Motor neuron (in vitro differentiated cells): ENCODE measurements at places on chromosomes 11 and 22. TPM values are rescaled to one million over a fixed set of nuclear protein-coding genes. Genes with fewer than 3 reads are reported as not detected.

DNA sequence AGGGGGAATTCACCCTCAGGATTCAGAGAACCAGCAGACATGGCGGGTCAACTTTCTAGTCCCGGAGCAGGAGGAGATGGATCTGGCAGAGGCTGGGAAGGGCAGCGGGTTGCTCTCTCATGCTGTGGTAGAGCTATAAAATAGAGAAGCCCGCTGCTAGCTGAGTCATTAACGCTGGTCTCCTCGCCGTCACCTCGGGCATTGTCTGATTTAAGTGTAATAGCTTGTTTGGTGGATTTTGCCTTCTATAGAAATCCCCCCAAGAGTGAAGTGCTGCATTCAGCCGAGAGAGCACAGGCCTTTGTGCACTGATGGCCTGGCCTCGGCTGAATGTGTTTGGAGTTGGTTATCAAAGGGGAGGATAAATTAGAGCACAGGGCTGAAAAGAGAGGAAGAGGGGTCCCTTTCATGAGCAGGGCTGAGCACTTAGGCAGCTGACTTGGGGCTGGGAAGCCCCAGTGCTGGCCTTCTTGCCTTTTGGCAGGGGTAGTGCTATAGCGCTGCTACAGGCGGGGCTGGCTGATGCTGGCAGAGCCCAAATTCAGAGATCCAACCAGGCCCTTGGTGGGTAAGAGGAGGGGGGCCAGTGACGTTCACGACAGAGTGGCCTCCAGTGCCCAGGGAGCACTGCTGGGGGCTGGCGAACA, 161.1 kb upstream of the CADM1 start:
- peak; percentile 84 for ATAC-seq

DNA sequence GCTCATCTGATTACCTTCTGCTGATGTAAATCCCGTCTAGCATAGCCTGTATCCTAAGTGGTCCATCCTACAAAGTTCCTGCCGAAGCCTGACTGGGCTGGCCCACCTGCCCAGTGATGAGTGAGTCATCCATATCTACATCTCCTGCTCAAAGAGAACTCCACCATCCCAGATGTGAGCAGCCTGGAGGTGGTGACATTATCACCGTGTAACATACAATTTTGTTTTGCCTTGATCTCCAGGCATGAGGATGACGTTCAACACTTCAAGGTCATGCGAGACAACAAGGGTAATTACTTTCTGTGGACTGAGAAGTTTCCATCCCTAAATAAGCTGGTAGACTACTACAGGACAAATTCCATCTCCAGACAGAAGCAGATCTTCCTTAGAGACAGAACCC, 5.6 kb downstream of the TMA7B start:
- no peak for ATAC-seq

- no peak for ATAC-seq
Measured at GRCh38 chr22:40433416-40434090, 63.2 kb downstream of the SGSM3 start.

- ATAC-seq, result no peak
Measured at GRCh38 chr22:24030186-24030702, 19.1 kb downstream of the CABIN1 start.

GP1BB gene
- total RNA-seq, result 2.8 and 3.9 TPM in 2 replicates

GRCh38 chr11:101348786-101349185, 219.2 kb upstream of the PGR start:
- no peak for ATAC-seq

DNA sequence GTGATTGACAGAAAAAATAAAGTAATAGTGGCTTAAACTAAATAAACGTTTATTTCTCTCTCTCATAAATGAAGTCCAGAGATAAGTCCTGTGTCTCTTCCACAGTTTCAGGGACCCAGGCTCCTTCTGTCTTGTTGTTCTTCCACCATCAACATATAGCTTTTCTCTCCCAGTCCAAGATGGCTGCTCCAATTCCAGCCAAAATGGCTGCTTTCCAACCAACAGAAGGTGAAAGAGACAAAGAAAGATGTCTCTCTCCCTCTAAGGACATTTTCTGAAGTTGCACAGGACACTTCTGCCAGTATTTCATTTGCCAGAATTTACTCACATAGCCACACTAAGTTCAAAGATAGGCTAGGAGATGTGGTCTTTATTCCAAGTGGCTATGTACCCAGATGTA, 9.4 kb upstream of the PLEKHB1 start:
- ATAC-seq, result no peak

DNA sequence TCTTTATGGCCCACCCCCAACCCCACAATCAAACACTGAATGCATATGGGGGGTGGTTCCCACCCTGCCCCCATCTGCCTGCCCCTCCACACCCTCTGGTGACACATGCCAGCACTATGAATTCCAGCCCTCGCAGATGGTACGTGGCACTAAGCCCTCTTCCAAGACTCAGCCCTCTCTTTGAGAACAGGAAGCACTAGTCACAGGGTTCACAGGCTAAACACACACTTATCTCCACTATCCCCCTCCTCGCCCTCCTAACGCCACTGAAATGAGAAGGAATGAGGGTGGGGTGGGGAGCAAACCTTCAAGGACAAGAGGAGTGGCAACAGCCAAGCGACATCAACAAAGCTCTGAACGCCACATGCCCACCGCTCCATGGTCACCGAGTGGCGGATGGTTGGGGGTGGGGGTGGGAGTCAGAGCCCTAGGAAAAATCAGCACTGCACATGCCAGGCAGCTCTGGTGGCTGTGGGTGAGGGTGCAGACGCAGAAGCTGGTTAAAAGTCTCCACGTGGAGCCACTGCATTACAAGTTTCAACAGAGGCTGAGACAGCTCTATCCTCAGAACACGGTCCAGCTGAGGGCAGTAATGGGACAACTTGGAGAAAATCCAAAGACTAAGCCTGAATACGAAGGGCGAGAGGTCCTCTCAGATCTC, 33.6 kb downstream of the TMEM184B start:
- no peak for ATAC-seq

DNA sequence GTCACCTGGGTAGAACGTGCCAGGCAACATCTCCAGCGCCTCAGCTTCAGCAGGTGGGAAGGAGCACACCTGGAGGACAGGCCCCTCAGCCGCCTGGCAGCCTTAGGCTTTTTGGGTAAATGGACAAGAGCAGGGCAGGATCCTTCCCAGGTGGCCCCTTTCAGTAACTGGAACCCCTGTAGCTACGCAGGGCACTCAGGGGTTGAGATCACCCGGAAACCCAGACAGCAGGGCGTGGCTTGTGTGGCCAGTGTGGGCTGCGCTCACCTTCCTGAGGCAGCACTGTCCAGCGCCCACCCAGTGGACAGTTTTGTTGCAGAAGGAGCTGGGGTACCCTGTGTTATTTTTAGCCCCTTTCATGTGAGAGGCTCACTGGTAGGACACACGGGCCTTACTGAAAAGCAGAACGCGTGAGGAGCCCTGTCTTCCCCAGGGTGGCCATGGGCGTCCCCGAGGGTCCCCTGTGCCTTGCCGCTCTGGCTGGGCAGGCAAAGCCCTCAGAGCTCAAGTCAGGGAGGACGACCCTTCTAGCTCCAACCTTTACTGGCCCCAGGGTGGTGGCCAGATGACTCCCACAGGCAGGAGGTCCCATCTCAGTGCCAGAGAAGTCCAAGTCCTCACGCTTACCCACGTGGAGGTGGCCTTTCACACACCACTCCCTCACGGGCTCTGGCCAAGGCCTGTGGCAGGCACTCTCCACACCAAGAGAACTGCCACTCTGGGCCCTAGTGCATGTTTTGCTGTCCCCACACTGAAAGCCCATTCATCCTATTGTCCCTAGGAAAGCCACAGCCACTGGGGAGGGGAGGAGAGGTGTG, 75.8 kb downstream of the CTTN start:
- ATAC-seq, result no peak

DNA sequence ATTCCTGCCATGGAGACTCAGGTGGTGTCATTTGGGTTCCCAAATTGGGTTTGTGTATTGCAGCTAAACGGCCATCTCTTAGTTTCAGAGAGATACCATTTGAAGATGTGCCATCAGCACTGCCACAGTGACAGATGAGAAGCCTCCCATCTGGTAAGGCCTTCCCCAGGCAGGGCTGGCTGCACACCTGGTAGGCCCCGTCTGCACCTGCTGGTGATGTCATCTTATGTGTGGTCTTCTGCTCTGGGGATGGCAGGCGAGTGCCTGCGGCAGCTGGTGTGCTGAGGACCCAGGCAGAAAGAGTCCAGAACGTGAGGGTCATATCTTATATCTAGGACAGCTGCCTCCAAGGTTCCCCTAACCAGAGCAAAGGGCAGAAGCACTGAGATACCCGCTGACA, 100.6 kb downstream of the CSNK2A3 start:
- no peak for ATAC-seq

- ATAC-seq, result no peak
Measured at GRCh38 chr22:45091254-45091854, 72.4 kb upstream of the NUP50 start.

PGA5 gene
- not detected in 2 replicates for total RNA-seq

GRCh38 chr11:90874281-90874680, 651.4 kb upstream of the CHORDC1 start:
- ATAC-seq, result no peak

GRCh38 chr11:120509346-120510053, 2.0 kb upstream of the GRIK4 start:
- no peak for ATAC-seq

GRCh38 chr11:123473941-123474677, 44.0 kb downstream of the GRAMD1B start:
- ATAC-seq, result no peak
